ENCODE measurements at places on chromosomes 12 and 14.

- no peak for DNase-seq
Observed at GRCh38 chr14:93295541-93296220, 37.2 kb downstream of the BTBD7 start.

- no peak for DNase-seq
Observed at GRCh38 chr12:79381248-79382208, 309.2 kb downstream of the PAWR start.

- no peak for DNase-seq
Observed at GRCh38 chr12:9749640-9750039, 11.1 kb downstream of the CD69 start.

DNA sequence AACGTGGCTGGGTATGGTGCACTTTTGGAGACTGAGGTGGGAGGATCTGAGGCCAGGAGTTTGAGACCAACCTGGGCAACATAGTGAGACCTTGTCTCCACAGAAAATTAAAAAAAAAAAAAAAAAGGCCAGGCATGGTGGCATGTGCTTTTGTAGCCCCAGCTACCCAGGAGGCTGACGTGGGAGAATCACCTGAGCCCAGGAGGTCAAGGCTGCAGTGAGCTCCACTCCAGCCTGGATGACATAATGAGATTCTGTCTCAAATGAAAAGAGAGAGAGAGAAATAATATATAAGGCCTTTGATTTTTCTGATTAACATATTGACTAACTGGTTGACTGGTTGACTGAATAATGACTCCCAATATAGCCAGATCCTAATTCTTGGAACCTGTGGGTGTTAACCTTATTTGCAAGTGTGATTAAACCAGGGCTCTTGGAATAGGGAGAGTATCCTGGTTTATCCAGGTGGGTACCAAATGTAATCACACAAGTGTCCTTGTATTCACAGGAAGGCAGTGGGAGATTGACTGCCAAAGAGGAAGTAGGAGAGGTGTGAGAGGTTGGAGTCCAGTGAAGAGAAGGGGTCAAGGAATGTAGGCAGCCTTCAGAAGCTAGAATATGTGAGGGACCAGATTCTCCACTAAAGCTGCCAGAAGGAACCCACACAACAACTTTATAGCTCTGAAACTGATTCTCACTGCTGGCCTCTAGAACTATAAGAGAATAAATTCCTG lies 12.0 kb downstream of the YY1 start:
- no peak for DNase-seq

GRCh38 chr14:61560323-61560722 lies 135.0 kb upstream of the HIF1A start:
- no peak for DNase-seq

GRCh38 chr14:88818018-88818417 lies 6.4 kb upstream of the TTC8 start:
- DNase-seq, result no peak
